ENCODE measurements at places on chromosomes 1 and 21. TPM values are rescaled to one million over a fixed set of nuclear protein-coding genes. Genes with fewer than 3 reads are reported as not detected.

GRCh38 chr1:50271968-50272578 is 151.2 kb downstream of the DMRTA2 start:
- no peak for DNase-seq

GRCh38 chr1:57013522-57013921 is 47.7 kb upstream of the C8B start:
- no peak for DNase-seq

The C1orf74 gene
- 2.6 TPM for total RNA-seq

The RBP7 gene
- not detected for total RNA-seq

Data from myocyte (in vitro differentiated cells).